ENCODE measurements at places on chromosomes 7 and 10.

GRCh38 chr10:112532956-112533355 lies 85.9 kb downstream of the VTI1A start:
- no peak for DNase-seq

GRCh38 chr10:80700760-80701444 lies 163.2 kb downstream of the SH2D4B start:
- no peak for DNase-seq

GRCh38 chr10:126945351-126946030 lies 40.3 kb downstream of the DOCK1 start:
- DNase-seq: no peak

DNA sequence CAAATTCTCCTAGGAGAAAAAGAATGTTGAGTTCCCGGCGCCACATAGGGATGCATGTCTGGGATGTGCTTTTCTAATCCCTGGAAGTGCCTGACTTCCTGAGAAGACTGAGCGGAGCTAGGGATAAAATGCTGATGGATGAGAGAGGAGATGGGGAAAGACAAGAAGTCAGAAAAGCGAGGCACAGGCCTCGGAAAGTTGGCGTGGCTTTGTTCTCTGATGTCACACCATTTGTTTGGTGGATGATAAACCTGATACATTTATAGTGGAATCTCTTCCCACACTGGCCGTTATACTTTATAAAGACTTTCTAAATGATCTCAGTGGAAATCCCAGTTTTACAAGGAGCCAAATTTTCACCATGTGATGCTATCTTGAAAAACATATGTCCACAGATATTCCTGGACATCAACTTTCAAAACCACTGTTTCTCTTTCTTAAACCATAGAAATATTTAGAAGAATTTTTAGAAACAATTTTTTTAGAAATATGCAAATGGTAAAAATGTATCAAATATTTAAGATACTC lies 188.8 kb upstream of the SVIL start:
- DNase-seq: no peak
